ENCODE measurements at places on chromosomes 4 and X.

GRCh38 chr4:61532336-61533000 lies 332.3 kb downstream of the ADGRL3 start:
- DNase-seq, result no peak

DNA sequence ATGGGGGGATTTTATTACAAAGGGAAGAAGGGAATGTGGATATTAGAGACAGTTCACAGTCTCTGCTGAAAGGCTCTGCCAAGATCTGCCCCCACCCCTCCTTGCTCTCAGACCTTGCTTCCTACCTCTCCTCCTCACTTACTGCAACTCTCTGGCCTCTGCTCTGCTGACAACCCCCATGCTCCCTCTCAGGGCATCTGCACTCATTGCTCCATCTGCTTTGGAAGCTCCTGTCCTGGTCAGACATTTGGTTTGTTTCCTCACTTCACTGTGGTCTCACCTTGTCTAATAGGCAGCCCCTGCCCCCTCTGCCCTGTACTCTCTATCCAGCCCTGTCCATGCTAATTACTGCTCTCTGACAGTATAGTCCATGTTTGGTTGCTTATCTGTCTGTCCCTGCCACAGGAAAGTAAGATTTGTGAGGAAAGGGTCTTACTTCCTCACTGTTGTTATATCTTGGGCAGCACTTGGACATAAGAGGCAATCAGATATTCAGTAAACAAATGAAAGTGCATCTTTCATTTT lies 189.3 kb downstream of the PTTG2 start:
- DNase-seq, result no peak

DNA sequence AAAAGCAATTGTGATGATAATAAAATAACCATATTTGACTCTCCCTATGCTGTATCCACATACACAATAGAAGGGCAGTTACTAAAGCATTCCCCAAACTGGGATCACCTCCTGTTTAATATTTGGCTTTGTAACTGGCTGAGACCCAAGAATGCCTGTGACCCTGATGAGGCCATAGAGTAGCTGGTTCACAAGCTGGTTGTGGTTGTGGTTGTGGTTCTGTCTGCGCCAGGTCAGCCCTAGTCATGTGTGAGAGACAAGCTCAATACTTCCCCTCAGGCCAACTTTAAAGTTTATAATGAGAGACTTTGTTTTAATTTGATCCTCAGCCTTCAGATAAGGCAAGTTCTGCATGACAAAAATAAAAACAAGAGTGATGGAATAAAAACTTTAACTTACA lies 209.9 kb downstream of the PARM1 start:
- no peak for DNase-seq

GRCh38 chr4:176882206-176882605 lies 89.5 kb upstream of the VEGFC start:
- DNase-seq, result no peak

- peak; percentile 18 for DNase-seq
Observed at GRCh38 chrX:48896611-48897011, 957 bp downstream of the TIMM17B start.

GRCh38 chr4:72886602-72887001 lies 182.9 kb downstream of the COX18 start:
- no peak for DNase-seq

GRCh38 chr4:110514889-110515479 lies 39.0 kb downstream of the ENPEP start:
- DNase-seq, result peak; percentile 59

- no peak for DNase-seq
Observed at GRCh38 chrX:12446342-12447075, 308.2 kb downstream of the FRMPD4 start.

DNA sequence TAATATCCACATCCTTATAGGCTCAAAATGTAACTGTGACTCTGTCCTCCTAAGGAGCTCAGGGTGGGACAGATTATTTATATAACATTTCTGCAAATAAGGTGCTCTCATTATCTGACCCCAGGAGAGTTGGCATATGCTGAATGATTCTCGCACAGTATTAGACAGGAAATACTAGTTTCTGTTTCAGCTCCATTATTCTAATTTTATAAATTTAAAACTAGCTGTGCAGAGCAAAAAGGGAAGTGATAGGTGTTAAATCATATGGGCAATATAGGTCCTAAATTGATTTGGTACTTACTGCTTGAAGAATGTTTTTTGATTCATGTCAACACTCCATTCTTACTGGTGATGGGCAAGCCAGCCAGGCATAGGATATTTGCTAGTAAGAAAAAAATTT lies 141.5 kb downstream of the GLRA2 start:
- no peak for DNase-seq

- DNase-seq, result no peak
Observed at GRCh38 chrX:15359701-15360100, 24.4 kb upstream of the PIGA start.

DNA sequence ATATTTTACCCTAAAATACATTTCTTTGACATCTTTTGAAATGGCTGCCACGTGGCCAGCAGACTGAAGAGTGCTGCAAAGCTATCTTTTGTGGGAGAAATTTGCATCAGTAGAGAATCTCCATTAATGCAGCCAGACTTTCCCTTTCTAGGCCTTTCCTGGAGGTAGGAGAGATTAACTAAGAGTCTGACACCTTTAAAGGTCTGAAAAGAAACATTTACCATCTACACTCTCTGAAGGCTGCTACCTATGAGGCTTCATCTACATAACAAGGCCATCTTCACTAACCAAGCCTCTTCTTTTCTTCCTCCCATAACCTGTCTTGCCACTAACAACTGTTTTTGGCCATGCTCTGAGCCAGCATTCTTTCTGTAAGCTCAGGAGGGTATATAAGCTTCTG lies 17.8 kb upstream of the SPRY1 start:
- no peak for DNase-seq

DNA sequence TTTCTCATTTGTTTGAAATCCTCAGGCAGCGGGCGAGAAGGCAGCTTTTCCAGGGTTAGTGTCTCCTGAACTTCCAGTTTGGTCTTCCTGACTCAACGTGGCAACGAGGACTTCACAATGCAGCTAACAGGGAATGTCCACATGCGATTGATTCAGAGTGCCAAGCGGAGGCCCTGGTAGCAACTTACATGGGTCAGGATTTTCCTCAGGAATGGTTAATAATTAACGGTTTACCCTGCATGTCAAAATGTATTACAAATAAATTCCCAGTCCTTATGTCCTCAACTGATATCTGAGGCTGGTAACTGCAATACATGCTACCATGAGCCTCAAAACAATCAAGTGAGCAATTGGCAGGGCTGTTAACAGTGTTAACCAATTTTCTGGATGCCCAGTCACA lies 67.2 kb downstream of the MAP3K15 start:
- DNase-seq, result no peak

GRCh38 chr4:153950100-153950979 lies 161.5 kb upstream of the SFRP2 start:
- DNase-seq, result no peak

- DNase-seq, result no peak
Observed at GRCh38 chr4:177117256-177117655, 192.4 kb upstream of the NEIL3 start.

GRCh38 chr4:99755223-99755944 lies 61.2 kb upstream of the DAPP1 start:
- DNase-seq, result no peak

GRCh38 chr4:51842167-51842553 lies 793 bp upstream of the DCUN1D4 start:
- no peak for DNase-seq

DNA sequence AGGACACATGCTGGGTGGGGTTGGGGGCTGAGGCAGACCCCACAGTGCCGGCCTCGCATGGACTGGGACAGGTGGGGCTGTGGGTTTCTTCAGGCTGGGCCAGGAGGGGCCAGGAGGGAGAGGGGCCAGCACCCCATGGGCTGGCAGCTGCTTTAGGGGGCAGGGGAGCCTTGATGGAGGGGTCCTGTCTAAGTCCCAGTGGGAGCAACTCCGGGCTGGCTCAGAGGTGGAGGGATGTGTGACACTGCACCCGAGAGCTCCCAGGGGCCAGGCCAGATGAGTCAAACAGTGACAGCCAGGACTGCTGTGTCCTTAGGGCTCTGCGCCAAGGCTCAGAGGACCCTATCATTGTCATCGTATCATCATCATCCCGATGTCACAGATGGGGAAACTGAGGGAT lies 4.4 kb upstream of the ABLIM2 start:
- DNase-seq, result no peak

GRCh38 chr4:108483079-108483478 lies 137.3 kb upstream of the RPL34 start:
- DNase-seq, result no peak

DNA sequence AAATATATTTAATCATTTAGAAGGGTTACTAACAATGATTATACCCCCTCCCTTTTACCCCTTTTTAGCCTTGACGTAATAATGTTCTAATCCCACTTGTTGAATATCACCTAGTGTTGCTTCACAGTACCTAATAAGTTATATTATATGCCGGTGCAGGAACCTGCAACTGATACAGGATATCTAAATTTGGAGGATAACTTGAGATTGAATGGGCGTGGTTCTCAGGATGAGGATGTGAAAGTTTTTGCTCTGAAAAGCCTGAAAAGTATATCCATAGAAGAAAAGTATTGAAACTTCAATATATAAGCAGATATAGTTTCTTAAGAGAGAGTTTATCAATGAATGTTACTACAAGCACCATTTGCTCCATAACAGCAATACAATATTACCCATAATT lies 59.8 kb downstream of the ZNF711 start:
- no peak for DNase-seq

GRCh38 chr4:157564218-157564617 lies 343.7 kb downstream of the GRIA2 start:
- no peak for DNase-seq

- no peak for DNase-seq
Observed at GRCh38 chrX:78747489-78747888, at the start of gene LPAR4. Gene LPAR4 (plus strand): TSS chrX:78747720. CDS start chrX:78754870, 7,150 bp downstream.

- peak; percentile 98 for DNase-seq
Observed at GRCh38 chr4:2800691-2801596, 8.1 kb downstream of the SH3BP2 start.

- no peak for DNase-seq
Observed at GRCh38 chr4:170038769-170039168, 12.6 kb upstream of the MFAP3L start.

DNA sequence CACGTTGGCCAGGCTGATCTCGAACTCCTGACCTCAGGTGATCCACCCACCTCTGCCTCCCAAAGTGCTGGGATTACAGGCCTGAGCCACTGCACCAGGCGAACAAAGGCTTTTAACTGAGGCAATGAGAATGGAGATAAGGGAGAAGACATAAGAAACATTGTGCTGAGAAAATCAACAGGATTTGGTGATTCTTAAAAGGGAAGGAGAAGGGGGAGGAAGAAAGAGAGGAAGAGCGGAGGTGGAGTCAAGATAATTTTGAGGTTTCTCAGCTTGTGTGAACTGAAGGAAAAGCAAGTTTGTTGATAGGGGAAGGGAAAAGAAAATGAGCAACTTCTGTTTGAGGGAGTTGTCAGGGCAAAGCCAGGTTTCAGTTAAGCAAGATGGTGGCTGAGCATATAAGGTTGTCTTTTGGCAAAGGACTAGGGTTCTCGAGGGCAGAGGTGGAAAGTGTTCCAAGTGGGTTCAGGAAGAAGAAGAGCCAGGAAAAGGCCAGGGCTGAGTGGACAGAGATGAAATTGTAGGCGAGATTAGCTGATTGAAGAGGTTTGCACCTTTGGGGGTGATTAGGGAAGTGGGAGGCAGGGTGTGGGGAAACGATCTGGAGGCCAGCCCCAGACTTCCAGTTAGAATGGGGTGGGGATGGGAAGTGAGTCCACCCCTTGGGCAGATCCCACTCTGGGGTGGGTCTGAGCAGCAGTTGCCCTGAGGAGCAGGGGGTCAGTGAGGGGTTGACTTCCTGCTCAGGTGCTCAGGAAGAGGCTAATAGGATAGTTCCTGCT lies 7.8 kb downstream of the DOCK11 start:
- DNase-seq, result no peak

- DNase-seq, result no peak
Observed at GRCh38 chr4:158826882-158827281, 58.1 kb downstream of the FNIP2 start.

DNA sequence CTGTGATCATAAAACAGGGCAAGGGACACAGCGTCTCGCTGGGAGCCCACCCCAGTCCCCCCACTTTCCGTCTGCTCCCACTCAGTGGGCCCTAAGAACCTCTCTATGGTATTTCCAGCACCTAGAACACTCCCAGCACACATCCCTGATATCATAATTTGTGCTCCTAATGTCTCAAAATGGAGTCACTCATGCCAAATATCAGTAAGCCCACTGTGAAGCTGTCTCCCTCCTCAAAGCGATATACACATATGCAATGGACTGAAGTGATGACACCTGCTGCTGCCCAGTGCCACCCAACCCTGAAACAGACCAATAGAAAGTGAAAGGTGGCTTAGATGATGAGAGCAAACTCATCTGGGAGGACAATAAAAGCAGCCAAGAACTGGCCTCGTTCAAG lies 17.9 kb downstream of the ENPP6 start:
- no peak for DNase-seq

GRCh38 chr4:105434940-105435339 lies 38.9 kb downstream of the PPA2 start:
- no peak for DNase-seq
